ENCODE measurements at places on chromosomes 11 and 22.

DNA sequence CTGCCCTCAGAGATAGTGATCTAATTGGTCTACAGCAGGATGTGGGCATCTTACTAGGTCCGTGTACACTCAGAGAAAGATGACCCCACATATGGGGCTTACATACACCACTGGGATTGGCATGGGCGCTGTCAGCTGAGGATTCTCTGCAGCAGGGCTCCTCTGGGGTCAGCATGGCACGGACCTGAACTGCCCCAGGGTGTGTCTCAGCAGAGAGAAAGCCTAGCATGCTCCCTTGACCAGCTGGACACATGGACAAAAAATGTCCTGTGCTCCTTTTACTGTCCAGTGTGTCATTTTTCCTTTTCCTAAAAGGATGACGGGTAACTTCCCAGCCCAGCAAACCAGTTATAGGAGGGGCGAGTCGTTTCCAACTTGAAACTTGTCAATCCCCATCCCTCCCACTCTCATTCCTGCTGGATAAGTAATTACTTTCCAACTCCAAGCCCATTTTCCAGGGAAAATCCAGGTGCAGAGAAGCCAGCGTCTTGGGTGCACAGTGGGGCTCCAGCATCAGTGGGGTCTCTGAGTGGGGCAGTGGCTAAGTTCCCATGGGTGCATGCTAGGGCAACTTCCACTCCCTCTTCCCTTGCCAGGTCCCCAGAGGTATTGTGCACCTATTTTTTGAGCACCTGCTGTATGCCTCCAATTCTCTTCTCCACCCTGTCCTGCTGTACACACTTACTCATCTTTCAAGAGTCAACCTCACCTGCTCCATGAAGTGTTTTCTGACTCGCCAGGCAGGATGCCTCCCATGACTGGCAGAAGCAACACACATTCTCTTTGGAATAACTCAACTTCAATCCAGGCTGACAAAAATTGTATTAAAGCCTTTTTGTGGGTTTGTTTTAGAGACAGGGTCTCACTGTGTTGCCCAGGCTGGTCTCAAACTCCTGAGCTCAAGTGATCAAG is 5.0 kb downstream of the VSTM5 start:
- no peak for DNase-seq

GRCh38 chr11:69066122-69067112 is 17.7 kb downstream of the TPCN2 start:
- DNase-seq, result no peak

DNA sequence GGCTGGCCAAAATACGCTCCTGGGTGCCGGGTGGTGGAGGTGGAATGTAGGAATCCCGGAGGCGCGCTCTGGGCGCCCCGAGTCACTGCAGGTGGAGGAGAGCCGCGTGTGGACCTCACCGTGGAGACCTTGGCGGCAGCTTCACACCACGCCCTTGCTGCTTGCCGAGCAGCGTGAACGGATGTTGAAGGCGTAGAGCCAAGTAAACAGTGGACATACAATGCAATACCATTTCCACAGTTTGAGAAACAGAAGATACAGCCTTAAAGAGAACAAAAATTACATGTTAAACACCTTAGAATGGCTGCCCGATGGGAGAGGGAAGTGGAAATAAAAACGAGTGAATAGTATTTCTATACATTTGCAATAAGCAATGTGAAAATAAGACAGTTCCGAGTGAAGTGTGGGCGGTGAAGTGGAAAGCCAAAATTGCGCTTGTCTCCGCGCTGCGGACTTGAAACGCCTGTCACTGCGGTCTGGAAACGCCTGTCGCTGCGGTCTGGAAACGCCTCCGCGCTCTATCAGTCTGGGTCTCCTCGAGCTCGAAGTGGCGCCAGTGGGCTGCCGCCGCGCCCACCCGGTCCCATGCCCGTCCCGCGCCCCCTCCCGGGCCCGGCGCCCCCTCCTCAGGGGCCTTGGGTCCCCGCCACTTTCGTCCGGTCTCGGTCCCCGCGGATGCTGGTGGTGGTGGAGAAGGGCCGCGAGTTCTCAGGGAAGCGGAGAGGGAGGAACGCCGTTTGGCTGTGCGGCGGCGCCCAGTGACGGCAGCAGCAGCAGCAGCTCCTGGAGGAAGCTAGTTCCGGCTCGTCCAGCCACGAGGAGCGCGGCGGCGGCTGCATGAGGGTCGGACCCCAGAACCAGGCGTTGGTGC is 1.6 kb downstream of the NCR3LG1 start:
- DNase-seq, result peak; percentile 25

- DNase-seq, result no peak
These were observed 38.9 kb upstream of the SCUBE2 start for GRCh38 chr11:9130297-9130696.

DNA sequence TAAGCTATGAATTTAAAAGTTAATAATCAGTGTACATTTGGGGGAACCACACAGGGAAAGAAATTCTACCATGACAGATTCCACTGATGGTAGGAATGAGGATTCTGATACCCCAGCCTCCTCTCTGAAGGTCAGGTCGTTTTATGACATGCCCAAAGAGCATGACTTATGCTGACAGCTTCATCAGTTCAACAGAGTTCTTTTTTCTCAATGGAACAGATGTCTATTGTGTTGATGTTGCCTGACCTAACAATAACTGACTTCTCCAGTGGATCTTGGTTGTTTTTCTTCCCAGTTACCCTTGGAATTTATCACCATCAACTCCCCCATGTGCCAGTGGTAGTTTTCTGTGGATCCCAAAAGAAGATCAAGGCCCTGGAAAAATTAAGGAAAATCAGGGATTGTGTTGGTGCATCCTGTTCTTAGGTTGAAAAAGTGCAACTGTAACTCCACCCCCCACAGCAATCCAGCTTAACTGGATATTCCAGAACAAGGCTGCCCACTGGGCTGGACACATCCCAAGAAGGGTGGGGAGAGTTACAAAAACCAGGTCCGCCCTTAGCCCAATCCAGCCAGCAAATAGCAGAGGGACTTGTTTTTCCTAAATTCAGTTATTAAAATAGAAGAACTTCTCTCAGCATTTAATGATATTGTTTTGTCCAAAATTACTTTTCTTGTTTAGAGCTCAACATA is 31.5 kb upstream of the CAT start:
- DNase-seq, result no peak

DNA sequence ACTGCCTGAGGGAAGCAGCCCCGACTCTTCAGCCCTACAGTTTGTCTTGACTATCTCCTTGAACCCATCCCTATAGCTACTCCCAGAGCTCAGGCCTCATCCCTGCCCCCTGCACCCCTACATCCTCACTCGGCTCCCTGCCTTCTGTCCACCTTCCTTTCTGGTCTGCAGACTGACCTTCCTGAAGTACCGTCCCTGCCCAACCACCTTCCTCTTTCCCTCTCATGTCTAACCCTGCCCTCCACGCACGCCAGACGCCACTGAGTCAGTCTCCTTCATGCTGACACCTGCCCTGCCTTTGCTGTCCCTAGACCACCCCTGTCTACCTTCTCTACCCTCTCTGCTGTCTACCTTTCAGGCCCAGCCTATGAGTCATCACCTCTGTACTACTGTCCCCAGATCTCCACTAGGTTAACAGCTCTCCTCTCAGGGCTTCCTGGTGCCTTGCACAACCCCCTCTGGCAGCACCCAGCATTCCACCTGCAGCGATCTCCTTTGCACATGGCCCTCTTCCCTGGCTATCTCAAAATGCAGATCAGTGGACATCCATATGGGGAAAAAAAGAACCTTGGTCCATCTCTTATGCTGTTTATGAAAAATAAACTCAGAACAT is 8.9 kb downstream of the KCTD21 start:
- DNase-seq, result no peak

GRCh38 chr11:68956142-68956541 is 24.6 kb downstream of the MRGPRD start:
- no peak for DNase-seq

DNA sequence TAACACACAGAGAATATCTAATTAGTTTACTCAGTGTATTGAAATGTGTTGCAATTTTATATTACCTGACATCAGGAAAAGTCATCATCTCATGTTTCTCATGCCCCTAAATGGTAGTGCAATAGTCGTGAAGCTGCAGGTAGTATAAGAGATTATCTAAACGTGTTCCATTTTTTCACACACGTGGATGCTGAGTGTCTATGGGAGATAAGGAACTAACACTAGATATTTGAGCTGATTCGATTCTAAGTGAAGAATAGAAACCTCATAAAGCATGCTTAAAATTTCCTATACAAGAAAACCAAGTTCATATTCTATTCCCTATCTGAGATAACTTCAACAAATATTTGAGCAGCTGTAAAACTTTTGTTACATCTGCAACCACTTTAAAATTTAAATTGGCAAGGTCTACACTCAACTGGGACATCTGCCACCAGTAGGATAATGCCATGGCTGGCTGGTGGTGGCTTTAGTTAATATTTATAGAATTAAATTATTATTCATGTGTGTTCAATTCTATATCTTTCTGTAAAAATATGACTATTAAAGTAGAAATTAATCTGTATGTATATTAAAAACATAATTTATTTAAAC is 388.8 kb downstream of the LUZP2 start:
- DNase-seq, result no peak

DNA sequence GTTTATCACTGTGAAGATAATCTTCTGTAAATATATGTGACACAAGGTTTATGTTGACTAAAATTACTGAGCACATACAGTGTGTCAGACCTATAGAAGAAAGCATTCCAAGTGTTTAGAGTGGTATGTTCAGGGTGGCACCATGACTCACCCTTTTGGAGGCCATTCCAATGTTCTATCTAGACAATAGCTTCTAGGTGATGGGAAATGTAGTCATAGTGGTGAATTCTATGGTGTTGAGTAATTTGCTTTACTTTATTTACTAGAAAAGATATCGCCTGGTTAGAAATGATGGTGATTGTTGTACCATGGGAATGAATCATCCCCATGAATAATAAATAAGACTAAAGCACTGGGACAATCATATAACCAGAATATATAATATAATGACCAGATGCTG is 72.9 kb upstream of the OR4C15 start:
- no peak for DNase-seq

- DNase-seq, result no peak
These were observed 26.6 kb downstream of the NF2 start for GRCh38 chr22:29629903-29630516.

DNA sequence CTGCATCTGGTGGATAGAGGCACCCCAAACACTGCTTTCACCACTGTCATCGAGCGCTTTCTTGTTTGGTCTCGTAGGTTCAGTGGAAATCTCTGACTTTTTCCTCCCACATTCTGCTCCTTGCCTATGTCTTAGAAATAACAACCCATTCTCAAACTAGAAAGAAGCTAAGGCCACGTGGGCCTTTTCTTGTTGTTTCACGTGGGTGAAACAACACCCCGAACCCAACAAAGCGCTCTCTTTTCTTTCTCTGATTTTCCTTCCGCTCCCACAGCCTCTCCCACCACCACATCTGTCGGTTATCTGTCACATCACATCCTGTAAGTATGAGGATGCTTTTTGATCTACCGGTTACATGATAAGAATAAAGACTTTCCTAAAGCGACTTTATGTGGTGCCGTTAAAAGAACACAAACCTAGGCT is 77.1 kb downstream of the LINC01488 start:
- DNase-seq, result no peak

DNA sequence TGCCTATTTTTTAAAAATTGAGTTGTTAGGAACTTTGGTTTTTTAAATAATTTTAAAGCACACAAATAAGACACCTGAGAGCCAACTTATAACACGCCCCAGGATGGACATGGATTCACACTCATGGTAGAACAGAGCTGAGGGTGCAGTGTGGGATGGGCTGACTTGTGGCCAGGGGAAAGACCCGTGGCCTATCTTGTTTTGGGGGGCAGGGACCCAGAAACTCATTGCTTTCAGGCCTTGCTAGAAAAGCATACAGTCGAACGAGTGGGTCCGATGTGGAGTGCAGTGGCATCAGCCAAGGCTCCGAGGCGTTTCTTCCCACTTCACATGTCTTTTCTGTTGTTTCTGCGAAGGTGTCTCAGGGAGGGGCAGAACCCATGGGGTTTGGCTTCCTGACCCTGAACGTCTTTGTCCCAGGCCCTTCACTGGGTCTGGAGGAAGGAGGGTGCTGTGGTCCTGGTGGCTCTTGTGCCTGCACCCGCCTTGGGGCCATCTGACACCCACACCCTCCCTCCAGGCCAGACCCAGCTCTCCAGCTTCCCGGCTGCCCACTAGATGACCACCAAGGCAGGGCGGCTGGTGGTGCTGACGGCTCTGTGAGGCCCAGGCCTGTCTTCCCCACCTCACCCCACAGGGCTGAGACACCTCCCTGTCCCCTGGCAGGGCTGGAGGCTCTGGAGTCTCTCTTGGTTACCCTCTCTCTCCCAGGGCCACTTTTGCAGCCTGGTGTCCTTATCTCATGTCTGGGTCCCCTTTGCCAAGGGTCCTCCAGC is 120.8 kb downstream of the KCNQ1 start:
- DNase-seq, result no peak

- no peak for DNase-seq
These were observed 299.7 kb downstream of the ST3GAL4 start for GRCh38 chr11:126654886-126655806.

DNA sequence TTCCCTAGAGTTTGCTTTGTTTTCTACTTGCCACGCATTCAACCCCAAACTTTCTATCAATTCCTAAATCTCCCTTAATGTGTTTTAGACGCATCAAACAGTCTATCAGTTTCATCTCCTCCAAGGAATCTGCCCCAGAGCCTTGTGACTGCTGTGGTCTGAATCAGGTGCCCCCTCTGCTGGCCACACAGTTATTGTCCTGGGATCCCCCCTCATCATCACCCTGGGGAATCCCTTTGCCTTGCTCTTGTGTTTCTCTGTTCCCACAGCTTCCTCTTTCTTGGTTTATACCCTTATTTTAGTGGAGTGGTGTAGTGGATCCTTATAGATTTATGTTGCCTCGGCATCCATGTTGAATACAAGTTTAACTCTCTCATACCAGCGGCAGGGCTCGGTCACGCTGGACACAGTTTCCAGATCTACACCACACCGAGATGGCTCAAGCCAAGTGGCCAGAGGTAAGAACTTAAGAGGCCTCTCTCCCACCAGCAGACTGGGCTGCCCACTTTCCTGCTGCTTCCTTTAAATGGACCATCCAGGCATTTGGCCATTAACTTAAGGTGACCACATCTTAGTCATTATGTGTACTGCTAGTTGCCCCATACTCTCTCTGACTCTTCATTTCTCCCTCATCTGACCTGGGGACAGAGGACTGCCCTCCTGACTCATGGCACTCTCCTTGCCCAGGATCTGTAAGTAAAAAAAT is 8.2 kb downstream of the UPB1 start:
- peak; percentile 29 for DNase-seq

GRCh38 chr22:24146791-24147353 is 34.4 kb upstream of the SUSD2 start:
- no peak for DNase-seq

- DNase-seq, result no peak
These were observed 16.3 kb upstream of the RASL10A start for GRCh38 chr22:29331658-29332300.

DNA sequence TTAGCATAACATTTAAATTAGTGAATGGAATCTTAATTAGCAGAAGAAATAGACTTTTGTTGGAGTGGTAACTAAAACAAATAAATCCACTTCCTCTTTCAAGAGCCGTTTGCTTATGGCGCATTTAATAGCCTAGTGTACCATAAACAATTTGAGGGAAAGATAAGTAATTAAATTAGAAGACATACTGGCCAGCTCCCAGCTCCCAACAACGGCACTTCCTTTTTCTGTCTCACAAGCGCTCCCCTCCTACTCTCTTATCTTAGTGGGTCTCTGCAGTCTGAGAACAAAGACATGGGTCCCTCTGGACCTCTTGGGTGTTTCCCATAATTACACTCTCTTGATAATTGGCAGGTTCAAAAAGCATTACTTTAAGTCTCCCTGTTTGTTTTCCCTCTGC is 146.0 kb downstream of the OPCML start:
- DNase-seq, result no peak
